ENCODE measurements at places on chromosomes 16 and 17.

DNA sequence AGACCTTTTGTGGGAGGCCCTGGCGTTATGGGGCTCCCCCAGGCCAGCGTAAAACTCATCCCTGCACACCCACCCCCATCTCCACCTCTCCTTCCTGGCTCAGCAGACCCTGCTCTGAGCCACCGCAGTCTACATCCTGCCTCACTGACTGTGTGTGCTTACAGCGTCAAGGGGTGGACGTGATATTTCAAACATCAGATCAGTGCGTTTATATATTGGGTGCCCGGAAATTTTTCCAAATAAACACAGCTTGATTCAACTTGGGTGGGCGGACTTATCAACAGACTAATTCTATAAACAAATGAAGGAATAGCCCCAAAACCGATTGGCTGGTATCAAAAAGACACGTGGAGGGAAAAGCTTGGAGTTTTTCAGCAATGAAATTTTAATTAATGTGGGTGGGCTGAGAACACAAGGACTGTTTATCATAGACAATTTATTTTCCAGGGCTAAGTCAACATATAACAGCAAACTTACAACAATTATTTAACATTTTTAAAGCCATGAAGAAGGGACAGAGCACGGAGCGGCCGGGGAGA, at the start of gene FOXL1:
Gene FOXL1, plus strand, starts transcription at position 489 of the 539 bp plus-strand sequence. CDS start 175 bp downstream, outside the sequence.
- DNase-seq: peak; percentile 74

DNA sequence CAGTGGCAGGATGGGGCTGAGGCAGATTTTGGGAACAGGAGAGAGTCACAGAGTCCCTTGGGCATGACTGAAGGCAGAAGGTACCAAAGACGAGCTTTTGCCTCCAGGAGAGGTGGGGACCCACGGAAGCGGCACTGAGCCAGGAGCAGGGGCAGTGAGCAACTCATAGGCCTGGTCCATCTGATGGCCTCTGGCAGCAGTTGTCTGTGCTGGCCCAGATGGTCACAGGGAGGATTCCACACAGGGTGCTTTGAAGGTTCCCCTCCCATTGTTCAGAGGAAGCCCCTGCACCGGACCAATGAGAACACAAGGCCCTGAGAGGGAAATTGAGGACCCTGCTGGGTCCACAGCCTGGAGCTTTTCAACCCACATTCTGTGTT, 360.3 kb upstream of the TNRC6C start:
- DNase-seq: no peak

- peak; percentile 24 for DNase-seq
Measured at GRCh38 chr16:9953908-9954570, 228.2 kb downstream of the GRIN2A start.

DNA sequence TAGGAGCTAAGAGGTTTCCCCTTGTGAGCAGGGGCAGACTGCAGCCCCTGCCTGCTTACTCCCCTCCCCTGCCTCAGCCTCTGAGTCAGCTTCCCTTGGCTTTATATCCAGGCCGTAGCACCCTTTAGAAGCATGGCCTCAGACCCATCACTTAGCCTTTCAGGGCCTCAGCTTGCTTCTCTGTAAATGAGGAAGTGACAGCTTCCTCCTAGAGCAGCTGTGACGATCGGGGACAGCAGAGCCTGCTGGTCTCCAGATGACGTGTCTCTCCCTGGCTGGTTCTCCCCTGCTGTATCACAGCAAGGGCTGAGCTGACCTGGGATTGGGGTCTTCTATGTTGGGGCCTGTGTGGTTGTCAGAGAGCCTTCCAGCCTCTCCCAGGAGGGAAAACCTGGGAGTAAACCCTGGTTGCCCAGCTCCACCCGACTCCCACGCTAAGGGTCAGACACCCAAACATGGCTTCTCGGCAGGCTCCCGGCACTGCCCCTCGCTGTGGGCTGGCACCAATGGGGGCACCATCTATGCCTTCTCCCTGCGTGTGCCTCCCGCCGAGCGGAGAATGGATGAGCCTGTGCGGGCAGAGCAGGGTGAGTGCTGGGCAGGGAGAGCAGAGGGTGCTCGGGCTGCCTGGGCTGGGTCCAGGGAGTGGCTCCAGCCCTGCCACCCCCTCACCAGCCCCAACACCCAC, 16.3 kb upstream of the MYO15B start:
- DNase-seq: no peak

DNA sequence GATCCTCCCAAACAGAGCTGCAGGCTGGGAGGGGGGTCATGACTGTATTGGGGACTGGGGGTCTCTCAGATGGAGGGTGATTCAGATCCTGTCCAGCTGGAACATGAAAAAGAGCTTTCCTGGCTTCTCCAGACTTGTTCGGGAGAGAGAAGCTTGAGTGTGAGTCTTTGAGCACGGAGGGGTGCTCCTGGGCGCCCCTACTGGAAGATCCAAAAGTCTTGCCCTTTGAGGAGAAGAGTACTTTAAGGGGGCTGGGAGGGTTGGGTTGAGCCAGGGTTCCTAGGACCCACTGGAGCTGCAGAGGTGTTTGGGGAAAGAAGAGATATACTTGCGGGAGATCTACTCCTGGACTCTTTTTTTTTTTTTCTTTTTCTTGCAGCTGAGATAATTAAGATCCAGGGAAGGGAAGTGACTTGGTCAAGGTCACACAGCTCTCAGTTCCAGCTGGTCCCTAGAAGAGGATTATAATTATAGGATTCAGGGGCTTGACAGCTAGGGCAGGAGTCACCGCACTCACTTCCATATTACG, 8.4 kb downstream of the RARA start:
- peak; percentile 74 for DNase-seq

- peak; percentile 21 for DNase-seq
Measured at GRCh38 chr17:41254861-41255260, 323 bp upstream of the KRTAP9-9 start.

DNA sequence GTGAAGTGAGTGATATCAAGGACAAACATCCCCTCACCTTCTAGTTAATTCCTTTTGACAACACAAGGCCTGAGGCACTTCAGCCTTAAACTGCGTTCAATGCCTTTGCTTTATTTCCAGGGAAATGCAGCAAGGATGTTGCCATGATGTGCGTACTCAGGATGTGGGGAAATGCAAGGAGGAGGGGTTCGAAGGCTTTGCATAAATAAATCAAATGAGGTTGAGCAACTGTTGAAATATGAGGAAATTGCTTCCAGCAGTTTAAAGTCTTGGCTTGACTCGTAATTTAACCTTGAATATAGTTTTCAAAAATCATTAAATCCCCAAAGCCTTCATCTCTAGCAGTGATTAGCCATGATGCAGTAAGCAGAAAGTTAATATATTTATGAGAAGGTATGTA, 81.8 kb upstream of the CCL2 start:
- peak; percentile 77 for DNase-seq

DNA sequence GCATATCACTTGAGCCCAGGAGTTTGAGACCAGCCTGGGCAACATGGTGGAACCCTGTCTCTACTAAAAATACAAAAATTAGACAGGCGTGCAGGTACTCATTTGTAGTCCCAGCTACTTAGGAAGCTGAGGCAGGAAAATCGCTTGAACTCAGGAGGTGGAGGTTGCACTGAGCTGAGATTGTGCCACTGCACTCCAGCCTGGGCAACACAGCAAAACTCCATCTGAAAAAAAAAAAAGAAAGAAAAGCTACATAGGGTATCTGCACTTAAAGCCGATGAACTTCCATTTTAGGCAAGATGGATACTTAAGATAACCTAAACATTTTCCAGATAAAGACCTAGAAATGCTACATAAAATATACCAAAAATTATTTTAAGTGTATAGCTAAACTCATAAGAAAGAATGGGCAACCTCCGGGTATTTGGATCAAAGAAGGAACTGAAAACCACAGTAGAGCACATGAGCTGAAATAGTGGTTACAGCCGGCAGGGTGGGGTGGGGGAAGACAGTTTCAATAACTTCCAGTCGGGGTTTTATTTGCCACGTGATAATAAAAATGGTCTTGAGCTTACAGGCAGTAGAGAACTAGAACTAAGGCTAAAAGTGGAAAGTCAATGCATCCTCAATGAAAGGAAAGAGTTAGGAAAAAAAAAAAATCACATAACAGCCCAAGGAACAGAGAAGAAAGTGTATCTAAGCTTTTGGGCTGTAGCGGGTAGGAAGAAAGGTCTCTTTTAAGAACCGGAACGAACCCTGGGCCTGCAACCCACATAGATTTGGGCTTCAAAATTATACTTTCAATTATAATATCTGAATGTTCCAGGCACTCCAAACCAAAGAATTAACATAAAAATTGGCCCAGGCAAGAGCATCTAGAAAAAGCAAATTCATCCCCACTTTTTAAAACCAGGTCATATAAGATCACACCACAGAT, 53.1 kb downstream of the CFDP1 start:
- DNase-seq: no peak

DNA sequence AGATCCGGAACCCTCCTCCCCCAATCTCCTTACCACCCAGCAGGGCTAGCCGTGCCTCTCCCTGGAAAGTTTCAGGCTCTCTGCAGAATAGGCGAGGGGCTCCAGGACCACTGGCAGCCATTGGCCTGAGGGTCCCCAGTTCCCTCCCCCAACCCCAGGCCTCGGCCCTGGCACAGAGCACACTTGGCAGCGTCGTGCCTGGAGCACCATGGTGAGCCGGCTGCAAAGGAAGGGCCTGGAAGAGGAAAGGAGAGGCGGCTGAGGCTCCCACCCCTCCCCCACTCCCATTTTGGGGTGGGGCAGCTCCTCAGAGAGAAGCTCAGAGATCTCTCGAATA, 369 bp upstream of the BTBD17 start:
- DNase-seq: no peak

GRCh38 chr17:51231999-51232398, 27.9 kb downstream of the MBTD1 start:
- no peak for DNase-seq

GRCh38 chr17:58308173-58308984, 20.2 kb downstream of the TSPOAP1 start:
- DNase-seq: no peak

GRCh38 chr16:76276745-76277438, at the start of gene CNTNAP4:
CNTNAP4 (plus strand) TSS chr16:76277401; CDS start chr16:76277663, 262 bp downstream.
- DNase-seq: no peak

All from fibroblast of skin of abdomen (primary cell).